ENCODE measurements at places on chromosomes 3 and 15. TPM values are rescaled to one million over a fixed set of nuclear protein-coding genes. Genes with fewer than 3 reads are reported as not detected.

Gene NR1I2
- total RNA-seq: 0.17 TPM

DNA sequence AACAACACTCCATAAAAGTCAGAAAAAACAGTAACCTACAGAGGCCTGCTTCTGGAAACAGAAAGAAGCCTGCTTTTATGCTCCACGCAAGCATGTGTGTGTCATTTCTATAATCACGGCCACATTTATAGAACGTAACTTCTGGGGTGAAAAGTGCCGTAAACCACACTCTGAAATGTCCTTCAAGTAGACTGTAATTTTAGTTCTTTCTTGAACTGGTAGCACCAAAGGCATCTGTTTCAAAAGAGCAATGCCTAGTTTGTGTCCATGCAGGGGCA lies 19.5 kb upstream of the CMTM7 start:
- no peak for DNase-seq

DNA sequence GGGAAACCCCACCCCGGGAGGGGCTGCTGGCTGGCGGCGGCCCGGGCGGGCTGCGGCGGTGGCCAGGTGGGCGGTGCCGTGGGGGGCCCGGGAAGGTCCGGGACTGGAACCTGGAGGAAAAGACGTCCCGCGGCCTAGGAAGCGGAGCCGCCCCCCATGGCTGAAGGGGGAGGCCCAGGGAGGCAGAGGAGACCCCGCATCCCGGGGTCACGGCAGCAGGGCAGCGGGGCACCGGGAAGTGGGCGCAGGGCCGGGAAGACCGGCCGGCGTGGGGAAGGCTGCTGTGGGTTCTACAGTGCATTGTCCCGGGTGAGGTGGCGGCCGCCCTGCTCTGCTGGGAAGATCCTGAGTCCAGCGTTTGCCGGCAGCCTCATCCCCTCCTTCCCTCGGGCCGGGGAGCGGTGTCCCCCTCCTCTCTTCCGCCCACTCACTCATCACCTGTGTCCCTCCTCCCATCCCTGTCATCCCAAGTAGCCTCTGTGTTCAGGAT lies 525 bp upstream of the FSTL1 start:
- DNase-seq: no peak

- no peak for DNase-seq
These were observed 24.3 kb upstream of the IMPDH2 start for GRCh38 chr3:49053543-49053942.

- peak; percentile 41 for DNase-seq
These were observed 16.4 kb downstream of the PRR23E start for GRCh38 chr3:127209155-127209839.

Gene GRAMD2A
- total RNA-seq: 0.21 TPM

Gene C2CD4A
- 0.05 TPM for total RNA-seq

DNA sequence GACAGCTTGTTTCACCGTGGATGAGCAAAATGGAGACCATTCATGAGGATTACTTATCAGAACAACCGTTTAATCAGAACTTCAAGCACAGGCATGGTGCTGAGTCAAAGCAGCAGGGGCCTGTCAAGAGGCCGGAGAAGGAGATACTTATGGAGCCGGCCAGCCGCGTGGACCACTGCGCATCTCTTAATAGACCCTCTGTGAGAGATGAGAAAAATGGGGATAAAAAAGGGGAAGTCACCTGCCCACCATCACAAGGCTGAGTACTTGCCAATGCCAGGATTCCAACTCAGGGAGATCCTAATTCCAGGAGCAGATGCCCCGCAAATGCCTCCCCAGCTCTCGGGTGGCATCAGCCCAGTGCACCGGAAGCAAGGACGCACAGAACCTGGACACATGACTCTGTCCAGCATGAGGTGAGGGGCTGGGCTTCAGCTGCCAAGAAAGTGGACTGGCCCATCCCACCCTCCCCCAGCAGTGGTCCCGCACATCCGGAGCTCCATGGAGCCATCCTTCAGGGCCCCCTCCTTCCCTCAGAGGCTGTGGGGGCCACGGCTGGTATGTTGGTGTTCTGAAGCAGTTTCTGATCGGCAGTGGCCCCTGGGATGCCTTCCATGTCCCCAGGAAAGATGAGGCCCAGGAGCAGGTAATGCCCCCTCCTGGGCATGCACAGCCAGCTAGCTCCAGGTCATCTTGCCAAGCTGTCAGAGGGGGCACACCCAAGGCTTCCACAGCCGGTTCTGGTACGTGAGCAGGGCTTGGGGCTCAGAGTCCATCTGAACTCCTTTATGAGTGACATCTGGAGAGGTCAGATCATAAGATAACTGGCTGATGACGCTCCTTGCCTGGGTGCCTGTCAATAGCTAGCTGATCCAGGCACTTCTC lies 143.8 kb downstream of the ATP10A start:
- no peak for DNase-seq

DNA sequence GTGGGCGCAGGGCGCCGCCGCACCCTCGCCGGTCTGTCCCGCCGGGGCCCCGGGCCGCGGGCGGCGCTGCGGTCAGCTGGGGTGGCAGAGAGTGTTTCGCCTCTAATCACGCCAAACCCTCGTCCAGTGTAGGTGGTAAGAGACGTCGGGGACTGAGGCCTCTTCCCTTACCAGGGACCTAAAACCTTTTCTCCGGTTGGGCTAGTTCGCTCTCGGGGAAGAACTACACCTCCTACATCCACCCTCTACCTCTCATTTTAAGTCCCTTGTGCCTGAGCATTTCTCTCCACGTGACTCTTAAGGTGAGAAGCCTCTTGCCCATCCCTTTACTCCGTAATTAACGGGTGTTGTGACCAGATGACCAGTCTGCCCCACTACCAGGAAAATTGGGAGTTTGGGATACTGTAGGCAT lies 520 bp downstream of the TMEM42 start:
- no peak for DNase-seq

Gene MKRN2
- 28.2 TPM for total RNA-seq

Gene CCR2
- total RNA-seq: 6.8 TPM

GRCh38 chr15:40450047-40450446 lies 9.3 kb downstream of the BAHD1 start:
- DNase-seq: no peak

DNA sequence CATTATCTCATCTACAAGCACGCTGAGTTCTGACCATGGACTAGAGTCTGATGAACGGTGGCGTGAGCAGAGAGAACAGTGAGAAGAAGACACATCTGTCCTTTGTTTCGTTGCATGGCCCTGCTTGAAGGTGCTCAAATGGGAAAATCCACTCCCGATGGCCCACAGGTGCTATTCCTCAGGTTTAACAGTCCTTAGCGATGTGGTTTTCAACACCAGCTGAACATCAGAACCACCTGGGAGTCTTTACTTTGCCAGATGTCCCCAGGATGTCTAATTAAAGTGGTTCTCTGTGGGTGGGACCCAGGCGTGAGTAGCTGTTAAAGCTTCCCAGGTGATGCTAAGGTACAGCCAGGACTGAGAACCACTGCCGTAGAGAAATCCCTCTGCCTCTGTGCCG lies 13.0 kb downstream of the ADAMTS17 start:
- DNase-seq: no peak

DNA sequence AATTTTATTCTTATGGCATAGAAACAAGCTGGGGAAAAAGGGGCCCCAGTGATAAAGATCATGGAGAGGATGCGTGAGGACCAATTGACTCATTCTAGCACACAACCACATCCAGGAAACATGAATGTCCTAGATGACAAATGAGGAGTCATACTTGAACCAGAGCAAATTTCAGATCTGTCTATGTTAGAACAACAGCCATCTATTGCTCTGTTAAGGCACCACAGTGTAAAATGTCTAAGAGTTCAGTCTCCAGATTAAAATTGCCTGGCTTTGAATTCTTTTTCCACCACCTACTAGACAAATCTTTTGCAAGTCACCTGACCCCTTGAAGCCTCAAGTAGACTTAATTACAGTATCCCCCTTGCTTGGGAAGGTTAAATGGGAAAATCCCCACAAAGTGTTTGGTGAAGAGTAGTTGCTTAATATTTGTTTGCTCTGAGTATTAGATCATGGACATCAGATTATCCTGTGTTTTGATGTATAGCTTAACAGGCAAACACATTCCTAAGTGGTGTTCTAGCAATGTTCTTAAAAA lies 258.7 kb upstream of the TGFBR2 start:
- DNase-seq: peak; percentile 85

- no peak for DNase-seq
These were observed 27.3 kb upstream of the SLC9A9 start for GRCh38 chr3:143875546-143875945.

GRCh38 chr3:25036633-25037032 lies 391.4 kb upstream of the RARB start:
- no peak for DNase-seq

DNA sequence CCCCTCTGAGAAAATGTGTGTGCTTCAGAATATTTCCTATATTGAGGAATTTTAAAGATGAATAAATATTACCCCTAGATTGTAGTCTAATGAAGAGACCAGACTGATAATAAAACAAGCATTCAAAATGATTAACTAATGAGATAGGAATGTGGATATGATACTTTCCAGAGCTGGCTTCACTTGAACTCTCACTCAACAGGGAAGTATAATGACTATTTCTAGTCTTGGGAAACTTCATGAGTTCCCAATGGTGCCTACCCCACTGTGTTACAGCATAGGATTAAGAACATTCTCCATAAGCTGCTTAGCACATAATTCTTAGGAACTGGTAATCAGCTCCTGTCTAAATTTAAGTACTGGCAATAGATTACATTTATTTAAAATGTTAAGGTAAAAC lies 261.5 kb upstream of the ZNF385D start:
- no peak for DNase-seq

DNA sequence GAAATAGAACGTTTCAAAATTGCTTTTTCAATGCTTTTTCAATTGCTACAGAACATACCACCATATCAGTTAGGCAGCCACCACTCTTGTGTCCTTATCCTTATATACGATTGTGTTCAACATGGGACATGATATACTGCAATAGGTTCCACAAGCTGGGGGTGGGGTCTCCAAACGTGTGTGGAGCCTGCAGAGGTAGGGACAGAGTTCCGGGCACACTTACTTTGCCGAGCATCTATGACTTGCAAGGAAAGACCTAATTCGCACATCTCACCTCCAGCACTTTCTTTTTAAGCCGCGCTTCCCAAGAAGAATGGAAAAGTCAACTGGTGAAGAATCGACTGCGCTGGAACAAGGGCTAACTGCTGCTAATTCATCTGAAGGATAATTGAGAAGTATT lies 39.6 kb upstream of the SFMBT1 start:
- no peak for DNase-seq

DNA sequence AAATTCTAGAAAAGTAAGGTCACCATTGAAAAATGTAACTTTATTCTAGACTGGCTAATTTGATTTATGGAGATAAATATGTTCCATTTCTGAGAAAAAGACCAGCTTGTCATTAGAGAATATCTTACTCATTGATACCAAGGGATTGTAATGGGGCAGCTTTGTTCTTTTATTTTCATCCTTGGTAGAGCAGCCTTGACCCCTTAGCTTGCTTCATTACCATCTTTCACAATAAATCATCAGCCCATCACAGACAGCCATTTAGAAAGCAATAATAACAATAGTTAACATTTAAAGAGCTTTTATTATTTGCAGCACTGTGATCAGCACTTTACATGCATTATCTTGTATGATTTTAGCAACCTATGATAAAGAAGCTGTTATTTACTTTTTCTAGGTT lies 253.6 kb downstream of the C3orf38 start:
- no peak for DNase-seq

GRCh38 chr3:161069511-161070251 lies 35.5 kb downstream of the B3GALNT1 start:
- DNase-seq: no peak

DNA sequence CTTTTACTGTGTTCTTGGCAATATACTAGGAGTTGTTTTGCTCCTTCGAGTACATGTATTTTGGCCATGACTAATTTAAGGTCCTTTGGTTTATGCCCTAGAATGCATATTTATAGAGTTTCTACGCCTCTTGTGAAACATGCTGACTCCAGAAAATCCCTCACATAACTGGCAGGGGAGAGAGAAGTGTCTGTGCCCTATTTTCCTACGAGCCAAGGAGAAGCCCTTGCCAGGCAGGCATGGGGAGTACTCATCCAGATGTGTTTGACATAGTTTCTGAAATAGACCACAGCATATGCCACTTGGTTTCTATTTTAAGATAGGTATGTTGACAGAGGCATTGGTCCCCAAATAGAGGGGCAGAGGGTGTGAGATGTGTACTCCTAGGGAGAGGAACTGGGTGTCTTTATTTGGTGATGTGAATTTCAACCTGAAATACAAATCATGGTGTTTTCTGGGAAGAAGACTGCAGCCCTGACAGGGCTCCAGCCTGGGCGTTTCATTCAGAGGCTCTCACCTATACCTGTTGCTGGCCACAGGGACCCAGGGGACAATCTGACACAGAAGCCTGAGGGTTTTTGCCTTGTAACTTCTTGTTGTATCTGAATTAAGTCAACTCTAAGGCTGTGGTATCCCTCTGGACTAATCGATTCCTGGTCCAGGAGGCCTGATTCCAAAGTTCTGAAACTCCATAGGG lies 267.8 kb upstream of the C2CD4B start:
- no peak for DNase-seq

DNA sequence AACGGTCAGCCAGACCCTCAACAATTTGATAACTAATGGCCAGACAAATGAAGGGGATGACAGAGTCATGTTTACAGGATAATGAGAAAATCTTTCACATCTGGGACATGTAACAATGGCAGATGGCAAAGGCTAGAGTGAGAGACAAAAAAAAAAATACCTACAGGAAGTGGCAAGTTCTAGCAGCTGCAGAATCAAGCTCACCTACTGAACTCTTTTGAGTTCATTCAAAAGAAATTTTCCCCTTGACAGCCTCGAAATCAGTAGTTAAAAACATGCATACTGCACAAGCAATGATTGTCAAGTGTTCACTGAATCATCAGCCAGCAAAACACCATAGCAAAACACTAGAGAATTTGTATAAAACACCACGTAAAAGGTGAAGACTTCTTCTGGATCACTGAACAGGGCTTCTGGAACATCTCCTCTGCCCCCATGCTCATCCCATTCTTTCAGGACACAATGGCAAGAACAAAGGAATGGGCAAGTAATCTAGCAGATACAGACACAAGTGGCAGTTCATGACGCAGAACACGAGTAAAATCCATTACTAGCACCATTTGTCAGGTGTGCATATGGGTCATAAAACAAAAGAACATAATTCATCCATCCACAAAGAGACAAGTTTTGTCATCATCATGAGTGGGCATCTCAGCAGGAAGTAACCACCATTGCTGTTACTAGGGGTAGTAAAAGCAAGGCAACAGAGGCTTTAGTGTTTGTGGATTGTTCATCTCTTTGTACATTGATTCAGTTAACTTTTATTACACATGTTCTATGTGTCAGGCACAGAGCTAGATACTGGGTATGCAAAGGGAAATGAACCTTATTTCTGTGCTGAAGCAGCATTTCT lies 13.8 kb upstream of the KCNMB2 start:
- no peak for DNase-seq

All from activated CD4-positive, alpha-beta T cell treated with anti-CD3 and anti-CD28 coated beads, Interleukin-2, amount 10 ng/mL, durations not matched to agents 24 days and 14 days (primary cell).